CD8-positive, alpha-beta memory T cell (primary cell): ENCODE measurements at places on chromosomes 5 and 9.

DNA sequence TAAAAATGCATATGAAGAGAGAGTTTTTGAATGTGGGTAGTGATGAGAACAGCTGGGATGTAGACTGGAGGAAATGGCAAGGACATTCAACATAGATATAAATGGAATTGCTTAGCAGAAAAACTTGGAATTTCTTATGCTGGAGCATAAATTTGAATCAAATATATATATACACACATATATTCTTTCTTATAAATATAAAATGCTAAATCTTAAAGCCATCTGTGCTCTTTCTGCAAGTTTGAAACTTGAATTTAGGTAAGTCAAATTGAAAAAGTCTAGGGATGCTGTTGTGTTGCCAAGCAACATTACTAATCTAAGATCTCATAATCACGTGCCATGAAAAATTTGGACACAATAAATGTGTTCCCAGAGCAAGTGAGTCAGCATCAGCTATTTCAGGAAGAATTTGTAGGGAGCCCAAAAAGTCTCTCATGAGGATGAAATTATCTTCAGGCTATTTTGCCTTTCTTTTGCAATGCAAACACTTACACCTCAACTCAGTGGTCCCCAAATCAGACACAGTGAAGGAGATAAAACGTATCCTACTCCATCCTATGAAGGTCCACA, 58.4 kb upstream of the ALDH1A1 start:
- H3K27me3 ChIP-seq: no peaks in the 10 kb centered on the region
- H3K4me3 ChIP-seq: no peak overlapping the region
- no peak for DNase-seq
- H3K27ac ChIP-seq: no peak overlapping the region
- H3K4me1 ChIP-seq: no peaks in the 10 kb centered on the region

GRCh38 chr9:114138552-114138971, 16.8 kb upstream of the COL27A1 start:
- no peaks in the 10 kb centered on the region for H3K4me1 ChIP-seq
- H3K4me3 ChIP-seq: no peak overlapping the region
- H3K27ac ChIP-seq: no peak overlapping the region
- no peak for DNase-seq

DNA sequence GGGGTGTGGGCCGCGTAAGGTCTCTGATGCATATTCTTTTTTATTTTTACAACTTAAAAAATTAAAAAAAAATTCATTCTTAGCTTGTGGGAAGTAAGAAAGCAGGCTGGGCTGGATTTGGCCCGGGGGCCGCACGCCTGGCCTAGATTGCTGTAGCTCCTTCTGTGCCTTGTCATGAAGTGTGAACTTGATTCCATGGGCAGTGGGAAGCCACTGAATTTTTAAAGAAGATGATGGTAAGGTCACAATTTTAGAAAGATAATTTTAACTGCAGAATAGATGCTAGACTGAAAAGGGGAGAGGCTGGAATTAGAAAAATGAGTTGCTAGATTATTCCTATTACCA, 56.1 kb downstream of the EHMT1 start:
- H3K27ac ChIP-seq: no peak overlapping the region
- DNase-seq: no peak
- no peak overlapping the region for H3K4me3 ChIP-seq
- H3K27me3 ChIP-seq: no peaks in the 10 kb centered on the region
- H3K36me3 ChIP-seq: no peaks in the 10 kb centered on the region

DNA sequence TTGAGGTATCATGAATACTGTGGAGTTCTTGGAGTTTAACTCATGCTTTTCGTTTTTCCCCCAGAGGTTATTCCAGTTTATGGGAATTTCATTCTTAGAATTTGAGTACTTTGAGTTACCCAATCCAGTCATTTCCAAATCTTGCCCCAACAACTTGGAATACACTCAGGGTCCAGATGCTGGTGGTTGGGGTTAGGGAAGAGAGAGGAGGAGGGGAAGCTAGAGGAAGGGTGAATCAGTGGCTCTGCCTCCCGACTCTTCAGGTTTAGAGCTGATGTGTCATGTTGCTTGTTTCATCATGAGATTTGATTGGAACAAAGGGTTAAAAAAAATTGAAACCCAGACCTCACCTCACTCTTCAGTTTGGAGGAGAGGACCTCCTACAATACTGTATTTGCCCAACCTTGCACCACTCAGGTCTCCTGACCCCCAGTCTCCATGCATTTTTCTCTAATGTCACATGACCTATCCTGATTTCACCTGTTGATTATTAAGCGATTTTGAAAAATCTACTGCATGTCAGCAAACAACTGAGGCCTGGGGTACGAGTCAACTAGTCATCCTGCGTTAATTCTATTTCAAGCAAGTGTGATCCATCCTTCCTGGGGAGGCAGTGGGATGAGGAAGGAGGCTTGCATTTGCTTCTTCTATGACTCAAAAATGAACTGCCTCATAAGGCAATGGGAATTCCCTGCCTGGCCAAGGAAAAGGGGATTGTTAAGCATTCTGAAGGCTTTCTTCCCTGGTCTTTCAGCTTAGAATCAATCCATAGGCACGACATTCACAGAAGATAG, 6.2 kb upstream of the SLC1A3 start:
- H3K36me3 ChIP-seq: no peaks in the 10 kb centered on the region
- H3K4me1 ChIP-seq: no peaks in the 10 kb centered on the region
- no peak overlapping the region for H3K27ac ChIP-seq
- no peak for DNase-seq

DNA sequence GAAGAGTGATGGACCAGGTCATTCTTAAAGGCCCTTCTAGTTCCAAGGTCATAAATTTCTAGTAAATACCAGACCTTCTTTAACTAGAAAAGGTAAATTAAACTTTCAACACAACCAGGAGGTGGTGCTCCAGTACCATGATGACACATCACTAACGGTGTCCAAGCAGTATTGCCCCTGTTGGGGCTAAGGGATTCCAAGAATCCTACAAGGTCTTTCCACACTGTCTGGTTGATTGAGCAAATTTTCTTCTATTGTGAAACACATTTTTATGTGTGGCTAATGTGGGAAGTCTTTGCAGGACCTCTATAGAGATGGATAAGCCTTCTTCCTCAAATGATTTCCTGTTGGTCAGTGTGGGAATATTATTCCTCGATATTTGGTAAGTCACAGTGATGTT, 459.6 kb upstream of the PAPPA start:
- H3K27me3 ChIP-seq: no peaks in the 10 kb centered on the region
- H3K4me1 ChIP-seq: no peaks in the 10 kb centered on the region
- DNase-seq: no peak
- no peak overlapping the region for H3K27ac ChIP-seq
- no peaks in the 10 kb centered on the region for H3K36me3 ChIP-seq

DNA sequence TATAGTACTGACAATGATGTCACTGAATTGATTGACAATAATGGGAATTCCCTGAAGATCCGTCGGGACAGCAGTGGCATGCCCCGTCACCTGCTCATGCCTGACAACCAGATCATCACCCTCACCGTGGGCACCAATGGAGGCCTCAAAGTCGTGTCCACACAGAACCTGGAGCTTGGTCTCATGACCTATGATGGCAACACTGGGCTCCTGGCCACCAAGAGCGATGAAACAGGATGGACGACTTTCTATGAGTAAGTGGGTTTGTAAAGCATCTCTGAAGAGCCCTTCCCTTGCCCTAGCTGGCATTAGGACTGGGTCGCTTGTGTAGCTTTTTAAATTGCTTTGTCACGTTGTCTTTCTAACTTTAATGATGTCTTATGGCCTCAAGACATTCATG, 72.7 kb upstream of the WWC1 start:
- no peak overlapping the region for H3K4me3 ChIP-seq
- no peak overlapping the region for H3K27ac ChIP-seq
- DNase-seq: no peak

DNA sequence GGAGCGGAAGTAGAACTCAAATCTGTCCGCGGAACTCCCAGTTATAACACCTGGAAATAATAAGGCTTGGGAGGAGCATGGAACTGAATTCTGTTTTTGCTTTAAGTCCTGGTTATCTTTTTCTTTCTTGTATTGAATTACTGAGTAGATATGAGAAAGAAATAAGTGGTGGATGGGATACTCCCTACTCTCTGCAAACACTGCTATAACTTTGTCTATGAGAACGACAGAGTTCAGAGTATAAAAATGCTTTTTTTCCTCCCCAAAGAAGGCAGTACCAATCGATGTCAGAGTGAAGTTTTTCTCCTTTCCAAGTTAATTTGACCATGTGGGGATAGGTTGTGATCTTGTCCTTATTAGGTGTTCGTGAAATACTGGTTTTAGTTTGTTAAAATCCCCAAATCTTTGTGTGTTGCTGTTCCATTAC, 1.2 kb downstream of the RIC1 start:
- H3K27ac ChIP-seq: peak overlapping the region; percentile 81
- H3K4me3 ChIP-seq: peak overlapping the region; percentile 68
- no peaks in the 10 kb centered on the region for H3K36me3 ChIP-seq
- no peak for DNase-seq
- H3K4me1 ChIP-seq: peaks cover 35% of the 10 kb centered on the region

DNA sequence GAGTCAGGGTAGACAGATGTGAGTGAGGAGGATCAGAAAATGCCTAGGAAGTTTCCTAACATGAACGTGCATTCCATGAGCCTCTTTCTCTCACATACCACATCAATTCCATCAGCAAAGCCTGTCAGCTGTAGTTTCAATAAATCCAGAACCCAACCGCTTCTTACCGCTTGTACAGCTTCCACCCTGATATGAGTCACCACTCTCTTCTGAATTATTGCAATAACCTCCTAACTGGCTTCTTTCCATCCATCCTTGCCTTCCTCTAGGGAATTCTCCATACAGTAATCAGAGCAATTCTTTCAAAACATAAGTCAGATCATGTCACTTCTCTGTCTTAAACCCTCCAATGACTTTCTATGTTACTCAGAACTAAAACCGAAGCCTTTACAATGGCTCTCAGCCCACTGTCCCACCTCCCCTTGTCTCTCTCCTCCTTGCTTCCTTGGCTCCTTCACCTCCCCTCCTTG, 8.1 kb upstream of the RAD23B start:
- H3K36me3 ChIP-seq: no peaks in the 10 kb centered on the region
- no peak for DNase-seq
- no peak overlapping the region for H3K4me3 ChIP-seq

DNA sequence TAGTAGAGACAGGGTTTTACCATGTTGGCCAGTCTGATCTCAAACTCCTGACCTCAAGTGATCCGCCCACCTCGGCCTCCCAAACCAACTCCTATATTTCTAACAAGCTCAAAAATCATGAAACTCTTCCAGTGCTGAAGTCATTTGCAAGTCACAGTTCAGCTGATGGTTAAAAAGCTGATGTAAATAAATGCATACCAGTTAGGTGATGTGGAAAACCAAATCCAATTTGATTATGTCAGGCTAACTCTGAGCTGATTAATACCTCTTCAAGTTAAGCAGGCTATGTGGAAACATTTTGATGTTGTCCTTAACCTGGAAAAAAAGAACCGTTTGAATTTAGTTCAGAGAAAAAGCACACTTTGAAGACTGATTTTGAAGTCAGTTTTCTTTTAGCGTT, 51.0 kb downstream of the TMEM252 start:
- DNase-seq: no peak
- no peaks in the 10 kb centered on the region for H3K36me3 ChIP-seq
- no peaks in the 10 kb centered on the region for H3K27me3 ChIP-seq
- H3K4me3 ChIP-seq: no peak overlapping the region
- H3K4me1 ChIP-seq: no peaks in the 10 kb centered on the region

DNA sequence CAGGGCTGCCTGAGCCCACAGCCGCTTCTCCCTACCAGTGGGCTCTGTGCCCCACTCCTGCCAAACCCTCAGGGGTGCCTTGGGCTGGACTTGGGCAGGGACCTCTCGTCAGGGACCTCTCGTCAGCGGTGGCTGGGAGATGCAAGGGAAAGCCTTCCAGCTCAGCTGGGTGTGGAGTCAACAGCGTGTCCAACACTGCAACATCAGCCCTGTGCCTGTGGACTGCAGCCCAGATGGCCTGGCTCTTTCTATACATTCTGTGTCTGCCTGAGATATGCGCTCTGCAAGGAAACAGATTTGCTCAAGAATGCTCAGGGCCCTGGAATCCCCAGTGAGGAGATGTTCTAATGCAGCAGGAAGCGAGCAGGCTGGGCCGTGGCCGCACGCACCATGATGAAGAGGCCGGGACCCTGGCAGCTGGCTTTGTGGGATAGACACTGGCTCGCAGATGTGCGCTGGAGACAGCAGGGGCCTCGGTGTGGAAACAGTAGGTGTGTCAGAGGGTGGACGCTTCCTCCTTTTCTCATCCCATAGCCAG, 85.0 kb upstream of the COL5A1 start:
- H3K27ac ChIP-seq: no peak overlapping the region
- no peaks in the 10 kb centered on the region for H3K36me3 ChIP-seq
- no peaks in the 10 kb centered on the region for H3K27me3 ChIP-seq
- DNase-seq: no peak
- H3K4me3 ChIP-seq: no peak overlapping the region
- H3K4me1 ChIP-seq: no peaks in the 10 kb centered on the region

- no peaks in the 10 kb centered on the region for H3K27me3 ChIP-seq
- H3K27ac ChIP-seq: no peak overlapping the region
- H3K4me3 ChIP-seq: no peak overlapping the region
- H3K36me3 ChIP-seq: no peaks in the 10 kb centered on the region
- no peak for DNase-seq
Measured at GRCh38 chr5:160183075-160183474, 46.2 kb upstream of the FABP6 start.

GRCh38 chr9:92942688-92943616, 4.4 kb upstream of the FGD3 start:
- no peaks in the 10 kb centered on the region for H3K27me3 ChIP-seq
- no peak for DNase-seq

- H3K27ac ChIP-seq: no peak overlapping the region
- H3K4me1 ChIP-seq: no peaks in the 10 kb centered on the region
- H3K27me3 ChIP-seq: no peaks in the 10 kb centered on the region
- no peak for DNase-seq
Measured at GRCh38 chr5:5066276-5067186, 73.6 kb upstream of the ADAMTS16 start.
